AG08396 (cell line): ENCODE measurements at places on chromosomes 3 and 15.
A peak's percentile ranks its signal among the peaks of the same experiment; 100 is the strongest.

GRCh38 chr15:35724626-35725025, 178.7 kb upstream of the DPH6 start:
- no peak for DNase-seq

GRCh38 chr3:106326941-106327695, 458.3 kb upstream of the CBLB start:
- no peak for DNase-seq

DNA sequence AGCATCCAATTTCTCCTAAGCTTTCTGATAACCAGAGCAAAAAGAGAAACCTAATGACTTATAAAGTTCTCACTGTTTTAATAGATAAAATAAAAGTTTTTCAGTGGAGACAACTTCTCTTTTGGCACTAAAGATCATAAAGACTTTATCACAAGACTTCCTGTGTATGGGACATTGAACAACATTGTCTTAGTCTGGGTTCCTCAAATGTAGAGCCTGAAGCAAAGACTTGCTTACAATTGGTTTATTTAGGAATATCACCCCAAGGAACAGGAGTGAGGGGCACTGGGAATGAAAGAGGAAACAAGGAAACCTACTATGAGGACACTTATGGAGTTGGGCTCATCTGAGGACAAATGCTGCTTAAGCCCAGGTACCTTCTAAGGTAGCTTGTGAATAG, 127.4 kb downstream of the B3GALNT1 start:
- DNase-seq: no peak

- peak; percentile 45 for DNase-seq
Measured at GRCh38 chr15:63045465-63045840, 2.9 kb downstream of the TPM1 start.

DNA sequence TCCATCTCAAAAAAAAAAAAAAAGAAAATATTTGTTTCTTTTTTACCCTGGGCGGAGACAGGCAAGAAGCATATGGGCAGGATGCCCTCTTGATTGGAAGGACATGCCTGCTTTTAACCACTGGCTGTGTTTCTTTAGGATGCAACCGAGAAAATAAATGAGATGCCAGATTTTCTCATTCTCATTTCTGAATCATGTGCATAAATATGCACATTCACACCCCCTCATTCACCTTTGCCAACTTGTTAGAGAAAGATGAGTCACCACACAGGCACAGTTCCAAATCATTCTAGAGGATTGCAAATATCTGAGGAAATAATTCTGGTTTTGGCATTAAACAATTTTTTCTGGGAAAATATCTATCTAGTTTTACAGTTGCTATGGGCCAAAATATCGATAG, 3.3 kb downstream of the LIPH start:
- peak; percentile 86 for DNase-seq

GRCh38 chr3:32815841-32816438, 1.9 kb upstream of the TRIM71 start:
- DNase-seq: no peak

GRCh38 chr3:122642935-122643334, 37.7 kb upstream of the PARP14 start:
- DNase-seq: no peak

DNA sequence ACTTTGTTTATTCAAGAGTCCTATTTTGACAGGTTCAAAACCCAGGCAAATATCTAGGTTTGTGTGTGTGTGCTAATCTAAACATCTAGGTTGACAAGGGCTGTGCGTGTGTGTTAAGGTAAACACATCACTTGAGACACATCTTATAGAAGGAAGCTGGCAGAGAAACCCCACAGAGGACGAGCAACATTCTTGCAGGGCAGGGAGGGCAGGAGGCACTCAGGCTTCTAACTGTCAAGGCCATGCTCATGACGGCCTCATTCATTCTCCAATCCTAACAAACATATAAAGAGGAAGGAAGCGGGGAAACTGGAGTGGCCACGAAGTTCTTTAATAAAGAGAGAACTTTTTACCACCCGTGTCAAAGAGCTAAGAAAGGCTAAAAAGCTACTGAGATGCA, 43.4 kb downstream of the SLCO2A1 start:
- no peak for DNase-seq

DNA sequence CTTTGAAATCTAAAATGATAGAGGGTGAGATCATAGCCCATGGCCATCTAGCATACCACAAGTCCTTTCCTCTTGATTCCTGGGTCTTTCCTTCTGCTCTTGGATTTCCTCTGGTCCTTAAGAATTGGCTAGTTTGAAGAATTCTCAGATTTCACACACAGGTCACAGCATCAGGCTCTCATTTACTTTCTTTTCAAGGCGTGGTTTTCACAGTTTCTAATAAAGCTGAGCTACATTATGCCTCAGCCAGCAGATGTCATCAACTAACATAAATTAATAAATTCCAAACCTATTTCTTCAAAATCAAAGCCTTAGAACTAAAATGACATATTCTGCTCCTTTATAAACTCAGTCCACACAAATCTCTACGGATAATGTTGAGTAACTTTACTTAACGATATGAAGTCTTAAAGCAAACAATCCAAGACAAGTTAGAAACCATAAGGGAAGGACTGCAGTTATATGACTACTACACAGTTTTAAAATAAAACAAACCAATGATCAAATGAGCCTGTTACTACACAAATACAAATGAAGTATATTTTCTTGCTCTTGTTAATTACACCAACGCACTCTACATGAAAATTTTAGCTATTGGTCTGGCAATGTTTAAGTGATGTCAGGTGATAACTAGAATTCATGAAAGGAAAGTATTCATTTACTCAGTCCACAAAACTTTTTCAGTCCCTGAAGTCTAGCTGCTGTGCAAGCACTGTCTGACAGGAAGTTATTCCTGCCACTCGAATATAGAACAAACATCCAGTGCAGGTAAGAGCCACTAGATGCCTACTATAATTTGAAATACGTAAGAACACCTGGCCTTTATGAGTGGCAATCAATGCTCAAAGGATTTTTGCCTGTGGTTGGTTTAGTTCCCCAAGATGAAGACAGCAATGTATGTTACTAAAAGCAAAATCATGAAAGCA, 9.2 kb downstream of the CCDC14 start:
- DNase-seq: no peak

DNA sequence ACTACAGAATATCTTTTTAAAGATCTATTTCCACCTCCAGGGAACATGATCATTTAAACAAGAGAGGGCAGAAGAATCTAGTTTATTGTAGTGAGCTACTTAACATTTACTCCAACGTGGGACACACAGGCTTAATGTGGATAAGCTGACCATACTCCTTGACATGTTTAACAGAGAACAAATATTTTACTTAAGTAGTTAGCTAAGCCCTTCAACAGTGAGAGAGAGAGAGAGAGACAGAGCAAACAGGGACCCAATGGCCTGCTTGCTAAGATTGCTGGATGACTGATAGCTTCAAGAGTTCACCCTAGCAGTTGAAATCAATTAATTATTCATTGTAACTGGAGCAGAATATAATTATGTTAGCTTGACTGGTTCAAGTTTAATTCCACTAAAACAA, 158.6 kb downstream of the ADAM10 start:
- DNase-seq: no peak

DNA sequence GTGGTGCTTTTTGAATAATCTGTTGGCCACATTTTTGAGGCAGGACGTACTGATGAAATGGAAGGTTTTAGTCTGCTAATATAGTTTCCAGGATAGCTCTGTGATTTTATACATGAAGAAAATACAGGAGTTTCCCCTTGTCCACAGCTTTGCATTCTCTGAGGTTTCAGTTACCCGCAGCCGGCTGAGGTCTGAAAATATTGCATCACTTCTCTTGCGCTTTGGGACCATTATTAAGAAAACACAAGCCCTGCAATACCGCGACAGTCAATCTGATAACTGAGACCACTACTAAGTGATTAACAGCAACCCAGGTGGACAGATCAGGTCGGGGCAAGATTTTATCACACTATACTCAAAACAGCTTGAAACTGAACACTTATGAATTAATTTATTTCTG, 33.0 kb downstream of the BLM start:
- no peak for DNase-seq

DNA sequence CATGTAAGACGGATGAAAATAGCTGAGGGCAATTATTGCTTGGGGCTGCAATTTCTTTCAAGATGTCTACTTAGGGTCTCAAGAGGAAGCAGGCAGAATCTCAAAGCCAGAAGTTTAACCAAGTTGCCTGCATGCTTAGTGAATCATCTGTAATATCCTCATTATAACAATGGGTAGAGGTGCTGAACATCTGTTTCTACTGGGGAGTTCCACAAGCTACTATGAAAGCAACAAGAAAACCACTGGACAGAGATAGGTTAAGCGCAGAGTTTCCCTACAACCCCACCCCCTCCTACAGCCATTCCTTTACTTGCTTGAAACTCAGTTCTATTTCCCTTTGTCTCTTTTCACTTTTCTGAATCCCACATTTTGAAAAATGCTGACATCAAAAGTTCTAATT, 759.4 kb upstream of the GBE1 start:
- no peak for DNase-seq

DNA sequence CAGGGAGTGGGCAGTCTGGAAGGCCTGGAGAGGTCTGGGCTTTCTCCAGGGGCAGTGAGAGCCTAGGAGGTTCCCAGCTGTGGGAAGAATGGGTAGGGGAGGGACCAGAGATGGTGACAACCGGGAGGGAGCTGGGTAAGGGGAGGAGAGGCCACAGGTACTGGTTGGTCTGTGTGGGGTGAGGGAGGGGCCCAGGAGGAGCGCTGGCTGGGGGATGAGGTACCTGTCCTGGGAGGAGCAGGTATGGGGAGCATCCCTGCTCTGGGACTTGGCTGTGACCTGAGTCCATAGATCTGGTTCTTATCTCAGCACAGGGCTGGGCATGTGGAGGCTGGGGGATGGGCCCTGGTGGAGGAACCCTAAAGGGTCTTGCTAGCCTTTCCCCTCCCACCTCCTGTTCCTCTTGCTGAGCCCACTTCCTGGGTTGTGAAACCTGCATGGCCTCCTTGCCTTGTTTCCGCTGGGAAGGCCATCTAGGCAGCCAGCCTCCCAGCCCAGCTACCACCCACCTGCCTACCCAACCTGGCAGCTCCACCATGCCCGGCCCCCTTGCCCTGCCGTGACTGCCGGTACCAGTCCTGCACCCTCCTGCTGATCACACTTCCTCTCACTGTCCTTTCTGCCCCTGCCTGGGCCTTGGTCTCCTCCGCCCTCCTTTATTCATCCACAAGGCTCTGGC, 11.0 kb downstream of the PRKCD start:
- DNase-seq: no peak

DNA sequence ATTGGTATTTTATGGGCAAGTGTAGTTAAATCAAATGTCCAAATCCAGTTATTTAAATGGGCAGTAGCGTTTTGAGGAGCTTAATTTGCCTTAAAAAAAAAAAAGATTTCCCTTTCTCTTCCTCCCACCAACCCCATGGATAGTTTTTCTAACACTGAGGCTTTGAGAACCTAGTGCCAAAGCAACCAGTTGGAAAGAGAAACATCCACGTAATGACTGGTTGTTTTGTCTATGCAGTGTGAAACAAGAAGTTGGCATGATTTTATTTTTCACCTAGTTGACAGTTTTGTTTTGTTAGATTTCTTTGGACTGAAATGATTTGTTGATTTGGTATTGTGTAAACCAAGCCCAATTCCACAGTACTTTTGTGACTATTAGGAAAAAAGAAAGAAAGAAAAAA, 170.0 kb downstream of the SOX2 start:
- DNase-seq: no peak
